ENCODE measurements at places on chromosomes 13 and 19.

DNA sequence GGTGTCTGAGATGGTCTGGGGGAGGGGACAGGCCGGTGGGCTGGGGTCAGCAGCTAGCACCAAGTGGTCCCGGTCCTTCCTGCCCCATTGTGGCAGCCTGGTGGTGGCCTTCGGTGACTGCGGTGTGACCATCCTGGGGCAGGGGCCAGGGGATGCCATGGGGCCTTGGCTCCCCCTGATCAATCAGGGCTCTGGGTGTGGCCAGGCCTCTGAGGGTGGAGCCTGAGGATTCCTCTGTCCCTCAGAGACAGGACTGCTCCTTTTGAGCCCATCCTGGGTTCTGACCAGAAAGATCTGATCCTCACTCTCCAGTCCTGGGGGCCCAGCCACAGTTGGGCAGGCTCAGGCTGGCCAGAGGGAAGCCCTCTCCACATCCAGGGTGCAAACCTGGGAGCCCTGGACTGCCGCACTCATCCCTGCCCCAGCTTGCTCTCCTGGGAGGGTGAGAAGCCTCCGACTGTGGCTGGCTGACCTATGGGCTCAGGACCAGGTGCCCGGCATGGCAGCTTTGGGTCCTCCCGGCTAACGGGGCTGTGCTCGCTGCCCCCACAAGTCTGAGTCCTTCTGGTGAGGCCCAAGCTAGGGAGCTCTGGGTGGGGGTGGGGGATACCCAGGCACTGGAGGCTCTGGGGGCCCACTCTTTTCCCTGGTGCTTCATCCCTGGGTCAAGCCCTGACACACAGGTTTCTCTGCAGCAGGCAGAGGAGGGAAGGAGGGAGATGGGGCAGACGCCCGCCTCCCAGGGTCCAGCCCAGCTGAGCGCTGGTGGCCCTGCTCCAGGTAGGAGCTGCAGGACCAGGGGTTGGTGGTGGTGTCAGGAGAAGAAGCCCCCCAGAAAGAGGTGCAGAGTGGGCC lies 59.5 kb downstream of the IER2 start:
- DNase-seq, result no peak

DNA sequence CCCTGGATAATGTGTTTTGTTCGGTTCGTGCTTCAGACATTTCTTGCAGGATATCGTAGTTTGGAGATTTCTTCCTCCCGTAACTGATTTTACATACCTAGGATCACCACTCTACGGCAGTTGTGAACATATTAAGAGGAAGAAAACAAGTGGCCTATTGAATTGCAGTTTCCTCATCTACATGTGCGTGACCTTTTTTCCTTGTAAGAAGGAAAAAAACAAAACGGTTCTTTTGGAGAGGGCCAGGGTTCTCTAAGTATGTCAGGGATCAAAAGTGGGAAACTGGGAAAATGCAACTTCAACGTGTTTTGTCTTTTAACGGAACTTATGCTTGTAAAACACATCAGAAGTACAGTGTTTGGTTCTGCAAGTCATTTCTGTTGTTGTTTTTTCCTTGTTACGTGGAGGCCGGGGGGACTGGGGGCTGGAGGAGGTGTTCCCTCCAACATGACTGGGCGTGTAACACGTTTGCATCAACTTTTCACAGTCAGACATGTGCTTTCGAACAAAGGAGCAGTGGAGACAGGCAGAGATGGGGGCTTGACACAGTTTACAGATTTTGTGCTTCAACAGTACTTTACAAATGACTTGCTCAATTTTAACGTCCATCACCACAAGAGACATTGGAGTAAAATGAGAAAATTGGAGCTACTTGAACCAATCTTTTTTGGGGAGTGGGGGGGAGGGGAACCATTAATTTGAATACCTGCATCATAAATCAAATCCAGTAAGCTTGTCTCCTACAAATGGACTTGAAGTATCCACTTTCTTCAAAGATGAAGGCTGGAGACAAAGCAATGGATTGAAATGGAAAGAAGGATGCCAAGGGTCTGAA lies 3.8 kb downstream of the ZC3H4 start:
- peak; percentile 40 for DNase-seq

DNA sequence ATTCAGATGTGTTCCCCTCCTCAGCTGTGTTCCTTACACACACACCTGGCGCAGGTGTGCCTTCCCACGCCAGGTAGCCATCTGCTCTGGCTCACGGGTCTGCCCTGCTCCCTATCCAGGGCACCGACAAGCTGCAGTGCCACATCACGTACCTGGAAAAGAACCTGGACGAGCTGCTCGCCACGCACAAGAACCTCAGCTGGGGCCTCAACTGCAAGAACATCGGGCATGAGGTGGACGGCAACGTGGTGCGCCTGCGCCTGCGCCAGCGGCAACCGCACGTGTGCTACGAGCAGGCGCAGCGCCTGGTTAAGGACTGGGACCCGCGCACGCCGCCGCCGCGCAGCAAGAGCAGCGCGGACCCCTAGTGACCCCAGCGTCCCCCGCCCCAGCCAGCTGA lies 26.5 kb upstream of the CASP14 start:
- DNase-seq, result no peak

DNA sequence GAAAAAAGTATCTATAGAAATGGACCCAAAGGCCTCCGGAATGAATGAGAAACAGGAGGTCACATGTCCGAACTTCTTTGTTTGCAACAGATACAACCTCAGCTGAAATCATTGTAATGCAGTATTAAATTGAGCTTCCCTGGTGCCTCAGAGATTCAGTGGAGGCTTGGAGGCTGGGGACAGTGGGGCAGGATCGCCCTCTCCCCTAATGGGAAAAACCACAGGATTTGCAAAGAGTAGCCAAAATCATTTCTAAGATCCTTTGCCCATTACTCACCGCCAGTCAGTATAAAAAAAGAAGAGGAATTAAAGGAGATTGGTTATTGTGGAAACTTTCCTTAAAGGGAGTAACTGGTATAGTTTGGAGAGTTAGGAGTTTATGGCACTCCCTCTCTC lies 30.4 kb upstream of the IRS2 start:
- DNase-seq, result no peak

GRCh38 chr13:42899266-42899665 lies 92.8 kb downstream of the EPSTI1 start:
- peak; percentile 31 for DNase-seq

- DNase-seq, result no peak
Observed at GRCh38 chr19:22502766-22503165, 80.6 kb upstream of the ZNF98 start.

DNA sequence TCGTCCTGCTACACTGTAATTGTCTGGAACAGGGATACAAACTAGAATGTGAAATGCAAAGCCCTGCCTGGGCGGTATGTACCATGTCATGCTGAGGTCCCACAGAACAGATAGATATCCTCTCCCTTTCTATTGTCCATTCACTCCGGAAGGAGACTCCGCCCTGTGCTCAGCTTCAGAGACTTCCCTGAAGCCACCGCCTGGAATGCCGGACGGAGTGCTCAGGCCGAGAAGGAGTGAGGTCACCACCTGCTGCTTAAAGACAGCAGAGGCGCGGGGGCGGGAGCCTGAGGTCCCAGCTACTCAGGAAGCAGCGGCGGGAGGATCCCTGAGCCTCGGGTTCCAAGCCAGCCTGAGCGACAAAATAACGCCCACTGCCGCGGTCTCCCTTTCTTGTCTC lies 890 bp upstream of the ZNF611 start:
- no peak for DNase-seq

All from inflammatory macrophage treated with lipopolysaccharide for 4 hours (primary cell).